Caki2 (cell line): ENCODE measurements at places on chromosomes 3 and 15.

GRCh38 chr3:53821631-53822121 is 24.5 kb downstream of the CHDH start:
- DNase-seq: no peak

- no peak for DNase-seq
These were observed 23.0 kb downstream of the UBP1 start for GRCh38 chr3:33417066-33417673.

DNA sequence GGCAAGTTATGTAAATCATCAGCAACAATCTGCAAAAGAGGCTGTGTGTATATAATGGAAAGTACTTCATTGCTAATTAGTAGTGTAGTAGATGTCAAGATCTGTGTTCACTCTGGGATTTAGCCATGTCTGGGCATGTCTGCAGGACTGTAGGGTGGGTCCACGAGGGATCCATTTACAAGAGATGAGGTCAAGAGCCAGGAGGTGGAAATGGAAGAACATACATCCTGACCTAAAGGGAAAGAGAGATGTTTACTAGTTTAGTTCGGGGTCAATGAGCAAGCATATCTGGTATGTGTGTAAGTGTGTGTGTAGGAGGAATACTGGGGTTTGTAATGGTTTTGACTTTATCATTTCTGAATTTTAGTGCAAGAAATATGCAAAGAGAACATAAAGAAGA is 171.5 kb upstream of the NANOGP8 start:
- DNase-seq: no peak

- DNase-seq: no peak
These were observed 175.2 kb downstream of the ALDH1A2 start for GRCh38 chr15:57890351-57890750.
